ENCODE measurements at places on chromosomes 4 and X.

DNA sequence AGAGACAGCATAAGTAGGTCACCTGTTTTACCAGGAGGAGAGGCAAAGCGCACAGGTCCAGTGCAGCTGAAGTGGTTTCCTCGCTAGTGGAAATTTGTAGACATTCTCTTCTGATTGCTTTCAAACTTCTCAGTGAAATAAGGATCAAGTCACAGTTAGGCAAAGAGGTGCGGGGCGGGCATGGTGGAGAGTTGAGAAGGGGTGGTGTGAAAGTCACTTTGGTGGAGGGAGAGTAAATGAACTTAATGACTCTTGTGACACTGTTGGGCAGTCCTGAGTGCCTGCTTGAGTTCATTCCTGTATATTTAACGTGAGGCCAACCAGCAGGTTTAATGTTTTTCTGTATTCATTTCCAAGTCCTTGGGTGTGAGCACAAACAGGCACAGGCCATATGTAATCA, 235.6 kb downstream of the TRIML1 start:
- no peak for DNase-seq

GRCh38 chrX:132685276-132685675, 196.4 kb upstream of the MBNL3 start:
- DNase-seq = no peak

DNA sequence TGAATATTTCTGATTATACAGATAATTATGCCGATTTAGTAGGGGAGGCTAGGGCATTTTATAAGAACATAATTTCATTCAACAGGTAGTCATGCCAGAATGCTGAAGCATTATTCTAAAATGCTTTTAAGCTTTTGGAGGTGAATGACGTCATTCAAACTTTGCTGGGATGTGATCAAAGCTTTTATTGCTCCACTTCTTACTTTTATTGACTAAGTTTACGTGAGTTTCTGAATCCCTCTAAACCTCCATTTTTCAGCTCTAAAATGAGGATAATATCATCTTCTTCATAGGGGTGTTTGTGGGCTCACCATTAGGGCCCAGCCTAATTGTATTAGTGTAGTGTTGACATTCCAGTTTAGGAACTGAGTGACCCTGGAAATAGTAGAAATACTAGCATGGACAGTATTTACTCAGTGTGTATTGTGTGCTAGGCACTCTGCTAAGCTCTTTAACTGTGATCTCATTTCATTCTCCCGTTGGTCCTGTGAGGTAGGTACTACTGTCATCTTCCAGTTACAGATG, 3.0 kb downstream of the WWC2 start:
- DNase-seq = no peak

DNA sequence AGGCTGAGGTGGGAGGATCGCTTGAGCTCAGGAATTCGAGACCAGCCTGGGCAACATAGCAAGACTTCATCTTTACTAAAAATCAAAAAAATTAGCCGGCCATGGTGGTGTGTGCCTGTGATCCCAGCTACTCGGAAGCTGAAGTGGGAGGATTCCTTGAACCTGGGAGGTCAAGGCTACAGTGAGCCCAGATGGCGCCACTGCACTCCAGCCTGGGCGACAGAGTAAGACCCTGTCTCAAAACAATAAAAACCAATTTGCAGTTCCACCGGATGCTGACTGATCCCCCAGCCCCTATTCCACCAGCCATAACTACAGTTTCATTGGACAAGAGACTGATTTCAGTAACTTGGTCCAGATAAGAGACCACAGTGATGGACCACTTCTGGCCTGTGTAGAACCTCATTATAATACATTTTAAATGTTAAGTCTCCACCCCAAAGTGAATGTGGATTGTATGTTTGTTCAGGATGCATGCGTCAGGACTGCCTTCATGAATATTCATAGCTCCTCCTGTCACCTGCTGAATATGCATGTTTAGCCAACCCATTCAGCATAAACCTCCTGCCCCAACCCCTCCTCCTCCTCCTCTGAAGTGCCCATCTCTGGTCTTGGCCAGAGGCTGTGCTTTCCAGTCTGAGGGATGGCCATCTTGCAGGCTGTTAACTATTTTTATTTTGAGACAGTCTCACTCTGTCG, 2.3 kb upstream of the SLBP start:
- DNase-seq = no peak

DNA sequence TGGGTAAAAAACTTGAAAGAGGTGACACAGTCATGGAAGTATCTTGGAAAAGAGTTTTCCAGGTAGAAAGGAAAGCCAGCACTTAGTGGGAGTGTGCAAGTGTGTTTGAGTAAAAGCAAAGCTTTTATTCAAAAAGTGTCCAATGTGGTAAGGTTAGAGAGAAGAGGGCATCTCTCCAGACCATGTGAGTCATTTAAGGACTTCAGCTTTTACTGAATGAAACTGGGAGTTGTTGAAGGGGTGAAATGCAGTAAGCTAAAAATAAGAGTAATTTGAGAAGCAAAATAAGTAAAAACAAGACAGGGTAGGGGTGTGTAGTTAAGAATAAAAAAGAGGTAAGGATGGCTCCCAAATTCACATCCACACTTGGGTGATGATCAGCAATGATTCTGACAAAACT, 238.9 kb downstream of the SLC7A11 start:
- no peak for DNase-seq

- peak; percentile 40 for DNase-seq
Observed at GRCh38 chr4:48341776-48342605, 662 bp downstream of the SLAIN2 start.

DNA sequence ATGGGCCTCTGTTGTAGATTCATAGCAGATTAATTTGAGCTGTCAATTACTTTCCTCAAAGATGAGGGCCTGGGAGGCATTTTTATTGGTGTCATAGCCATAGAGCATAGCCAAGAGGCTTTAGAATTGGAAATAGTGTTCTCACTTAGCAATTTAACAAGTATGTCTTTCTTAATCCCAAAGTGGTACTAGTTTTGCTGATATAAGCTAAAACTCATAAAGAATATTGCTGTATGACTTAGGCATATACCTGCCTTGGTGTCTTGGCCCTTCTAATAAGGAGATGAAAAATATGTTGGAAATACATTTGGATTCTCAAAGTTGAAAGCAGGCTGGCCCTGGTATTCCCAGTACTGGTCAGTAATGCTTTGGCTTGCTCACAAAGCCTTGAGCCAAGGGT, 221.5 kb upstream of the CXCL13 start:
- DNase-seq = no peak

DNA sequence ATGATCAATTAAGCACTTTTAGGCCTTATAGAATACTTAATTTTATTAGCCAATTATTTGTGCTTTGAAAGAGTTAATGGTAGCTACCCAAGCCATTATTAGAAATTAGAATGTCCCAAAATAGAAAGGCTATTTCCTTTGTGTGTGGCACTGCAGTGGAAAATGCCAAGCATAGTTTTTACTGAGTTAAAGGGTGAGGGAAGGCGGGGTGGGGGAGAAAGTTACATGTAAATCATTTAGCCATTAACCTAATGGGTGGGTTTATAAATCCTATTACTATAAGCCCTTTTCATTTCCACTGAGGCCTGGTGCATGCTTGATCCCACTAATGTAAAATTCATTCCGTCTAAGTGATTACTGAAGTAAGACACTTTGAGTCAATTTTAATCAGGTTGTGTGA, 105.8 kb downstream of the POLA1 start:
- no peak for DNase-seq

- no peak for DNase-seq
Observed at GRCh38 chr4:185825737-185826136, 13.7 kb upstream of the SORBS2 start.

DNA sequence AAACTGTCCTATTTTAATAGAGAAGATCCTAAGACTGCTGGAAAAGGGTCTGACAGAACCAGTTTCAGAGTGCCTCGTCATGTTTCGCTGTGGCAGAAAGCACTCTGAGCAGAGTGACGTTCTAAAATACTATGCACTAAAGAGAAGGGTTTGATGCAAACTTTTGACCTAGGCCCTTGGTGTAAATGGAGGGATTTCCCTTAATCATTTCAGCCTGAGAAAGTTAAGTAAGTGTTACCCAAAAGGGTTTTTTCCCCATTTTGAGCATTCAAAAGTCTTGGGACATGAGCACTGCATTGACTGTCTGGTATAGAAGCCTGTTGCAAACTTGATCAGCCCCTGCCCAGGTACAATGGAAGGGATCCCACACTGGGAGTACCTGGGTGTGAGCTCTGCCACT, 157.5 kb upstream of the ATOH1 start:
- no peak for DNase-seq

- DNase-seq = peak; percentile 50
Observed at GRCh38 chrX:53714580-53715345, 28.2 kb upstream of the HUWE1 start.

DNA sequence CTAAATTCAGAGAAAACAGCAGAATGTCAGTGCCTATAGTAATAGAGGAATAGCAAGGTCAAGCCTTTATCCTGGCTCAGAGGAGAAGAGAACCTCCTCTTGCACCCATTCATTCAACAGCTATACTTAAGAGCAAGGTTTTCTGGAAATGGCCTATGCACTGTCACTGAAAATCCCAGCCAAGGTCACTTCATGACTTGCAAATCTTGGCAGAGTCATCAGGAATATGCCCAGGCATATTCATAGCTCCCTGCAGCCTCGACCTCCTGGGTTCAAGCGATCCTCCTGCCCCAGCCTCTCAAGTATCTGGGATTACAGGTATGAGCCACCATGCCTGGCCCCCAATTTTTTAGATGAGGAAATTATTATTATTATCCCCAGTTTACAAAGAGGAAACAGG, 35.8 kb upstream of the NOCT start:
- DNase-seq = no peak

- DNase-seq = no peak
Observed at GRCh38 chr4:186765138-186765537, 41.5 kb upstream of the FAT1 start.

- DNase-seq = no peak
Observed at GRCh38 chr4:107572281-107572680, 147.8 kb downstream of the PAPSS1 start.

- DNase-seq = no peak
Observed at GRCh38 chrX:76987381-76987780, 459.8 kb upstream of the FGF16 start.

- DNase-seq = no peak
Observed at GRCh38 chr4:32172761-32173160, 1452.6 kb downstream of the PCDH7 start.

- no peak for DNase-seq
Observed at GRCh38 chrX:111164728-111165127, 68.7 kb downstream of the PAK3 start.

GRCh38 chr4:46937493-46937892, 28.4 kb upstream of the COX7B2 start:
- no peak for DNase-seq

DNA sequence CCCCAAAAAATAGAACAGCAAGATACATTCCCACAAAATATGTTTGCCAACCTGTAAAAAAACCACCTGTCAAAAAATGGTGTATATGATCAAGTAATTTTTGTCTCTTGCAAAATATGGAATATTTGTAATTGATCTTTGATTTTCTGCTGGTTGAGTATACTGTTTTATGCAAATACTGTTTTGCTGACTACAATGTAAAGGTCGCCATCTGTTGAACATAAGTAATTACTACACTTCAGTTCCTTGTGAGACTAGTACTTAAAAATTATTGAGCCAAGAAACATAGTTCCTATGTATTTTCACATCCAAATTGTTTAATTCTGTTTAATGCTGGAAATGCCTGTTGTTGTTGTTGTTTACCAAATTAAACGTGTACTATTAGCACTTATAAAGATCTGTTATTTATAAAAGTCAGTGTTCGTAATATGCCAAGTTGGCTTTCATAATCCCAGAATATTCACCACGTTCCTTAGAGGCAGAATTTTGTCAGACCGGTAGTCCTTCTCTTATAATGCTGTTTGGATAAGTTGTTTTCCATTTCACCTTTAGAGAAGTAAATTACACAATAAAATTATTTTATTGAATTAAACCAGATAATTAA, 144.2 kb downstream of the PDLIM5 start:
- no peak for DNase-seq

- no peak for DNase-seq
Observed at GRCh38 chr4:81951891-81952455, 421.8 kb downstream of the HNRNPD start.

Measured in stimulated activated CD4-positive, alpha-beta T cell treated with anti-CD3 and anti-CD28 coated beads, Interleukin-1b, Interleukin-23, amount 100 ng/mL, for 4 hours (primary cell).